GM19239 (cell line): ENCODE measurements at places on chromosomes 5 and 9.

- no peak for DNase-seq
Measured at GRCh38 chr9:124623966-124624734, 117.0 kb upstream of the NR5A1 start.

DNA sequence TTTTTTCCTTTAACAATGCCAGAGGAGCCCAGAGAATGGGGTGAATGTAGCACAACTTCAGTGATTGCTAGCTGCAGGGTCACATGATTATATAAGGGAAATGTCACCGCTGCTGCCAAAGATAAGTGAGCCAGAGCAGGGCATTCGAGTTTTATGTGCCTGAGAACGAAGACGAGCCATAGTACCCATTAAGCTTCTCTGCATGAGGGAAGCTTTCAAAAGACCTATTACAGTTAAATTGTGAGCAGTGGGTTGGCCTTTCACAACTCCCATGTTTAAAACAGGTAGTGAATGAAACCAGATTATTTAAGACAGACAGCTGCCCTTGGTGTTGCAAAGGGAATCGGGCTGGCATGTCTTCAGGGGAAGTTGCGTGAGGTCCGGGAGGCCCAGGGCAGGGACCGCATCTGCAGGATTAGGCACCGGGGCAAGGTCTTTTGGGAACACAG lies 82.4 kb upstream of the TNFAIP8 start:
- DNase-seq, result no peak

GRCh38 chr9:69380811-69381210 lies 55.8 kb downstream of the ENTREP1 start:
- no peak for DNase-seq

GRCh38 chr5:92353107-92354030 lies 970.3 kb upstream of the ARRDC3 start:
- no peak for DNase-seq

- DNase-seq, result no peak
Measured at GRCh38 chr9:134987376-134987775, 69.7 kb upstream of the FCN1 start.

GRCh38 chr9:73775757-73776156 lies 624.1 kb downstream of the ANXA1 start:
- no peak for DNase-seq

GRCh38 chr5:176473335-176474006 lies 25.3 kb downstream of the FAF2 start:
- DNase-seq, result no peak

DNA sequence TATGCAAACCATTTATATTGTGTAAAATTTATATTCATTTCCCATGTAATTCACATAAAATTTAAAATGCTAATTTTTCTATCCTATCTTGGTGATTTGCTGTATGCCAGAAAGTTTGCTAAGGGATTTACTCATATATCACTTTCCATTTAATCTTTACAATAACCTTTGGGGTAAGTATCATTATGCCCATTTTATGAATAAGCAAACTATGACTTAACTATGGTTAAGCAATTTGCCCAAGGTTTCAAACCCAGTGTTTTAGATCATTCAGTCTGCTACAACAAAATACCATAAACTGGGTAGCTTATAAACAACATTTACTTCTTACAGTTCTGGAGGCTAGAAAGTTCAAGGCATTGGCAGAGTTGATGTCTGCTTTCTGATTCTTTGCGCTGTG lies 246.4 kb upstream of the TMEM161B start:
- DNase-seq, result no peak

DNA sequence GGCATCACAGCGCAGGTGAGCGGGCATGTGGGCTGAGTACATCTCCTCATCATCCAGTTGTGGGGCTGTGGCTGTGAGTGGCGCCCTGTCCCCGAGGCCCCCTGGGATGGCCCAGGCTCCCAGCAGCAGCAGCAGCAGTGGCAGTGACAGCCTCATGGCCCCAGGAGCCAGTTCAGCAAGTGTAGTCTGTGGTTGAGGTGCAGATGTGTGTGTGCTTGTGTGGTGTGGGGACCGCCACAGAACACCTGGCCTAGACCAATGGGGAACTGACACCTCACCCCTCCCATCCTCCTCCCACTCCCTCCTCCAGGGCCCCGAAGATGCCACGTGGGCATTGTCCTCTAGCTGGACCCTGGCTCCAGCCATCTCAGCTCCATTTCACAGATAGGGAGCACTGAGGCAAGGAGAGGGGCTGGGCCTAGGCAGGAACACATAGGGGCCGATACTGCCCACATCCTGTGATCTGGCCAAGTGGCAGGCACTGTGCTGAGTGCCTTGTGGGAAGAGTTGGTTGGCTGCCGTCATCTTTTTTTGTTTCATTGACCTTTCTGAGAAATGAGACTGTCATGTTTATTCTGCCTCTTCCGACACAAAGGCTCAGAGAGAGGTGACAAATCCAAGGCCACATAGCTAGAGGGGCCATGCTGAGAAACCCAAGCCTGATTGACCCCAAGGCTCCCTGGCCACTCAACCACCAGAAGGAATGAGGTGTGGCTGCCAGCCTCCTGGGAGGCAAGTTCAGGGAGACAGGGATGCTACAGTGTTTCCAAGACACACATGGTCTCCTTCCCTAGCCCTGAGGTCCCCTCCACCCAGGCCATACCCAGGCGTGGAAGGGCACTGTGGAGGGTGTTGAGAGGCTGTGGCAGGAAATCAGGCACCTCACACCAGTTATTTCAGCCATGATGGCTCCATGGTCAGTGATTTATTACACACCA lies at the start of gene MZB1:
MZB1 (minus strand) TSS at position 213 of the 938 bp plus-strand sequence; CDS start at position 156, 57 bp downstream.
- peak; percentile 75 for DNase-seq

- no peak for DNase-seq
Measured at GRCh38 chr5:16812911-16813310, 123.2 kb downstream of the MYO10 start.

GRCh38 chr5:29950416-29951145 lies 1242.9 kb upstream of the CDH6 start:
- DNase-seq, result no peak

DNA sequence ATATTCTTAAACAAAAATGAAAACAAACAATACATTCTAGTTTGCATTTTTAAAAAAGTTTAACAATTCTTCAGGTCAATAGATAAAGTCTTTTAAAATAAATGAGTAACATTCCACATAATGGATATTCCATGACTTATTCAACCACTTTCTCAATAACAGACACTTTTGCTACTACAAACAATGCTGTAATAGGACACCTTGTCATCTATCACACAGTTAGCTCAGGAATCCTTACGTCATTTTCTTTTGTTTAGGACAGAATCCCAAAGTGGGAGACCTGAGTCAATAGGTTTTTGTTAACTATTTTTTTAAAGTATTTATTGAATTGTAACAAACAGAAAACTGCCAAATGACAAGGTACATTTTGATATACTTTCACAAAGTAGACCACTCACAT lies 72.5 kb downstream of the CEP120 start:
- DNase-seq, result no peak

DNA sequence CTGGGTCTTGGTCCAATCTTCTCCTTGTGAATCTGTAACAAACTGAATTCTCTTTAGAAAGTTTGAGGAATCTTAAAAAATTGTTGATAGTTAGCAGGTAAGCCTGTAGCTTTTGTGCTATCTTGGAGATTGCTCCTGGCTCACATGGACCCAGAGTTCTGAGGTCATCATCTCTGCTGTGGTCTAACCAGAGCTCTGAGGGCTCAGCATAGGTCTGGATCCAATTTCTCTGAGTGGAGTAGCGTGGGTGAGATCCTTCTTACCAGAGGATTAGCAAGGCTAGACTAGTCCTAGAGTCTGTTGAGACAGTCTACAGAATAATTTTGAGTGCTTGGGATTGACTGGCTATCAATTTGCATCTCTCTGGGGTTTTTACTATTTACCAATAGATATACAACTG lies 60.5 kb upstream of the IL6ST start:
- no peak for DNase-seq

DNA sequence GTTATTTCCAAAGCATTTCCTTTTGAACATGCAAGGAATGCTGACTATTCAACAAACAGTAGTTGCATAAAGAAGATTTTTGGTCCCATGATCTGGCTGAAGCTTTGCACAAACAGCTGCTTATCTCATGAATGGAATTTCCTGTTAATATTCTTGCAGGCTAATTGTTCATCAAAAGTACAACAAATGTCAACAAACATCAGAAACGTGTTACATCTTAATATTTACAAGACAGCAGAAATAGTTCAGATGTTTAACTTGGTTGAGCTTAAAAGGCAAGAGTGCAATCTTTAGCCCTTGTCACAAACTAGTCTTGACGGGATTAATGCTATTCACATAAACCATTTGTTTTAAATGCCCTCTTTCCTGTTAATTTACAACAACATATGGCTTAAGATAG lies 47.9 kb upstream of the BASP1 start:
- DNase-seq, result no peak

DNA sequence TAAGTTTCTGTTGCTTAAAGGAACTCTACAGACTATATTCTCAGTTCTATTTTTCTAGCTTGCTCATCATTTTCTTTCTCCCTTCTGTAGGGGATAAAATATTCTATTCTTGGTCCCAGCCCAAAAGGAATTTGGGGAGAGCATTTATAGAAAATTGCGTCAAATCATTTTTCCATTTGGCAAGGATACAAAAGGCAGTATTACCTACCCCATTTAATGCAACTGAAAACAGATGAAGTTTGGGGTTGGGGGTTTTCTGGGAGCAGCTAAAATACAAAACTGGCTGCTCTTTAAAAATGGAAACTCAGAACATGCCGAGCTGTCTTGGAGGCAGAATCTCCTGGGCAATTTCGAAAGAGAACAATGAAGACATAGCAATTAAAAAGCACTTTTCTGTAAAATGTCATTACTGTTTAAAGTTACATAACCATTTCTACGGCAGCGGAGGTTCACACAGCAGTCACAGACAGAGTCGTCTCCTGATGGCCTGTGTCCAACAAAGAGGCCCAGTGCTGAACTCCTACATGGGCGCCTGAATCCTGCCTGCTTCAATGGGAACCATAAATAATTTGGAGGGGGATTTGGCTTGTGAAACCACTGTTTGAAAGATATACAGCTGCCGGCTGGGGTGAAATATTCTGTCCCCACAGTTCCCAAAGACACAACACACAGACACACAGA lies 152.4 kb downstream of the BRINP1 start:
- DNase-seq, result no peak

- DNase-seq, result no peak
Measured at GRCh38 chr5:29702875-29703274, 1490.6 kb upstream of the CDH6 start.

GRCh38 chr9:124001458-124001799 lies 10.1 kb upstream of the LHX2 start:
- DNase-seq, result no peak

- no peak for DNase-seq
Measured at GRCh38 chr5:143222287-143223231, 180.9 kb downstream of the NR3C1 start.

GRCh38 chr9:104278929-104279496 lies 184.9 kb downstream of the SMC2 start:
- no peak for DNase-seq

- DNase-seq, result no peak
Measured at GRCh38 chr5:143938230-143938629, 126.3 kb downstream of the HMHB1 start.

GRCh38 chr5:7087719-7088297 lies 308.1 kb upstream of the ADCY2 start:
- no peak for DNase-seq

DNA sequence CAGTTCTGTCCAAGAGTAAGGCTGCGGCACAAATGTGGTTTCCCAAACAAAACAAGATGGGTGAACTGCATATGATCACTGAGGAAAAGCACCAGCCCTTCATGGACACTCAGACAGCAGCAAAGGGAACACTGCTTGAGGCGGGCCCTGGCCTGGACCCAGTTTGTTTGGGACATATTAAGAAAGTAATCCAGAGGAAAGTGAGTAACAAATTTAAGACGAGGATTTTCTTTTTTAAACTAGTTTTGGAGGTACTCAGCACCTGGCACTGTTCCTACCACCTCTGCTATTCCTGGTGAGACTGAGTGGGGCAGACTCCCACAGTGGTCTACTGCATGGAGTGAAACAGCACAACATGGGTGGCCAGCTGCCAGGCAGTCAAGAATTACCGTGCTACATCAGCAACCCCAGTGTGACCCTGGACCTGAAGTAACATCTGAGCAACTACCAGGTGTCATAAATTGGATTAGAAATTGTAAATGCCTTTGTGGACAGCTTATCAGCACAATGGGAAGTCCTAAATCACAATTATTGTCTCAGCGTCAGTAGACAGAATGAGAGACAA lies 28.5 kb downstream of the P4HA2 start:
- no peak for DNase-seq

DNA sequence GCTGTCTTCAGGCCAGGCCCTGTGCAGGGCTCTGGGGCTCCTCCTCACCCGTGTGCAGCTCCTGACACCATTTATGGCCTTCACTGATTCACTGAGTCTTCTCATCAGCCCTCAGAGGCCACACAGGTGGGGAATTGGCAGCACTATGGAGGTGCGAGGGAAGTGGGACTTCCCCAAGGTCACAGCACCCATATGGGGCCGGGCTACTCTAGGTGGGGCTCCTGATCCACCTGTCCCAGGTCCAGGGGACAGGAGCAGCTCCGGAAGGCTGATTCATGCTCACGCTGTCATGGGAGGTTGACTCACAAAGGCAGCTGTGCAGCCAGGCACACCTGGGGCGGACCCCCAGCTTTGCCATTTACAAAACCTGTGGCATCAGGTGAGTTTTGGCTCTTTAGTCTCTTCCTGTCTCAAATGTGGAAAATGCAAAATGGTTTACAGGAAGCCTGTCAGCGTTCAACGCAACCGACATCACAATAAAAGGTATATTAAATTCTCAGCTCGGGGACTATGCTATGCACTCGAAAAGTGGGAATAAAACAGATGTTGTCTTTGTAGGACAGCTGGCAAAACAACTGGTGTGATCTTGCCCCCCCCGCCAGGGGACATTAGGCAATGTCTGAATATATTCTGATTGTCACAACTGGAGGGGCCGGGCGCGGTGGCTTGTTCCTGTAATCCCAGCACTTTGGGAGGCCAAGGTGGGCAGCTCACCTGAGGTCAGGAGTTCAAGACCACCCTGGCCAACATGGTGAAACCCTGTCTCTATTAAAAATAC lies 15.0 kb downstream of the NAIF1 start:
- DNase-seq, result no peak

- no peak for DNase-seq
Measured at GRCh38 chr5:81650987-81651386, 99.9 kb downstream of the SSBP2 start.

GRCh38 chr9:97714435-97714834 lies 17.3 kb upstream of the XPA start:
- no peak for DNase-seq

GRCh38 chr5:76402251-76402885 lies 717 bp upstream of the IQGAP2 start:
- DNase-seq, result peak; percentile 49

- no peak for DNase-seq
Measured at GRCh38 chr5:84255315-84255714, 129.4 kb downstream of the EDIL3 start.

DNA sequence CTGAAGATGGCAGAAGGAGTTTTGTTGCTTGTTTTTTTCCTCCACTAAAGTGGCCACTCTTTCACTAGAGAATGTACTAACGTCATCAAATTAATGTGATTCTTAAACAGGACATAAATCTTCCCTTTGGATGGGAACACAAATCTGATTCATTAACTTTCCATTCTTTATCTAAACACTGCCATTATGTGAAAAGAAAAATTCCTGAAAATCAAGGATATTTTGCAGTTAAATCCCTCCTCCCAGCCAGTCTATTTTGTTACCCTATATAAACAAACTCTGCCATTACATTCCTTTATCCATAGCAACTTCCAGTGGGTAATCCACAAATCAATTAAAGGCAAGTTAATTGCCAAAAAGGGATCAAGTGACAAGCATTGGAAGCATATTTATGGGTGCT lies 546.5 kb downstream of the PDE4D start:
- no peak for DNase-seq

- DNase-seq, result no peak
Measured at GRCh38 chr5:12777342-12777741, 873.1 kb upstream of the CTNND2 start.
